ENCODE measurements at places on chromosomes 4 and X. TPM values are rescaled to one million over a fixed set of nuclear protein-coding genes. Genes with fewer than 3 reads are reported as not detected.

DNA sequence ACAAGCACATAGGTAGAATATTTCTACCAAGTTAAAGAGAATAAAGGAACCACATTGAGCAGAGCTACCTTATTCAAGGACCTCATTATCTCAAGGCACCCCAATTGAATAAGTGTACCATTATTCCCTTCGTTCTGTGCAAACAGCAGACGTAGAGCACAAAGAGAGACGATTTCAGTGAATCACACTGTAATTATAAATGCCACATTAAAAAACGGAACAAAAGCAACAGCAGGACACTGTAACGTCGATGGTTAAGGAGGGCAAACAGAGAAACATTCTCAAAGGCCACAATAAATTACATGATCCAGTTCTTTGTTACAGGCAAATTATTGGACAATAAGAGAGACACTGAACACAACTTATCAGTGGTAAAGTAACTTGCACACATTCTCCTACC is 644.1 kb upstream of the TENM3 start:
- no peak for ATAC-seq

GRCh38 chrX:769796-770195 is 139.2 kb downstream of the SHOX start:
- no peak for ATAC-seq

DNA sequence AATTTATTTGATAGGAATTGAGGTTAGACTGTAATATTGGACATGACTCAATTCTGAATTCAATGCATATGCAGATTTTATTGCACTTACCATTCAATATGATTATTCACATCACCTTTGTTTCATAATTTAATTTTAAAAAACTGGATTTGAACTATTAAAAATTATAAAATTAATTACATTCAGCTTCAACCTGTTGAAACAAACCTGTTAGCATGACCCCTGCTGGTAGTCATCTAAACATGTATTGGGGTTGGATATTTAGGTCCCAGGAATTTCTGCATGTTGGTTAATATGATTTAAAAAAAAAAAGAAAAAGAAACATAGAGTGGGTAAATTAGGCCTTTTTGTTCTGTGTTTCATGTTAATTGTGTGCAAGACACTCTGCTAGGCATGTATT is 85.9 kb downstream of the ARSJ start:
- ATAC-seq = no peak

DNA sequence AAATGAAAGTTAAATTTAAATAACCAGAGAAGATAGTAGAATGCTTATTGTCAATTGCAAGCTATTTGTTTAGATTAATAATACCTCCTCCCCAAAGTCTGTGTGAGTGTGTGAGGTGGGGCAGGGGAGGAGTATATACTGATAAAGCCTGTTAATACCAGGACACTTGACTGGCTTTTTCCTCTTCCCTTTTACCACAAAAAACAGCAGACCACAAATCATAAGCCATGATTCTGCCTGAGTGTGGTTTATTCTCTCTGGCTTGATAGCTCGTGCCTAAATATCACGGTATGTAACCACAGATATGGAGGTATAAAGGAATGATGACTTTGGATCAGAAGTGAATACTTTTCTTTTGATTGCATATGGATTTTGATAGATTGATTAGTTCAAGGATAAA is 21.9 kb upstream of the SCRG1 start:
- ATAC-seq = no peak

DNA sequence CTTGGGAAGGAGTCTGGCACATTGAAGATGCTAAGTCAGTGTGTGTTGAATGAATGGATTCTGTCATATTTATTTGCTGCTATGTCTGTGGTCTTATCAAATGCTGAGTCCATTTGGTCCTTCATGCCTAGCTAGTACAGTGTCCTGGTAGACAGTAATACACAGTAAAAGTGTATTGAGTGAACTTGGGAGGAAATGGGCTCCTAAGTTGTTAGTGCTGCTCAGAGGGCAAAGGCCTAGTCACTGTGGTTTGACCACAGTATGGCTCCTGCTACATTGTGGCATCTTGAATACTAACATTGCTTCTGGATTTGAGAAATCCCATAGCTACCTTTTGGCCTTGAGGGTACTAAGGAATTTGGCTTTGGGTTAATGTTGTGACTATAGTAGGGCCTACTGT is 33.9 kb downstream of the MTM1 start:
- ATAC-seq = no peak

- no peak for ATAC-seq
Observed at GRCh38 chrX:22314211-22314610, 41.5 kb downstream of the CBLL2 start.

- no peak for ATAC-seq
Observed at GRCh38 chr4:119678761-119679160, 50.2 kb upstream of the PDE5A start.

GRCh38 chr4:113659127-113659526 is 102.4 kb downstream of the CAMK2D start:
- ATAC-seq = no peak

GRCh38 chr4:3524920-3525319 is 7.3 kb downstream of the LRPAP1 start:
- ATAC-seq = no peak

- ATAC-seq = no peak
Observed at GRCh38 chrX:9856588-9856987, 70.4 kb downstream of the SHROOM2 start.

GRCh38 chrX:38108364-38108763 is 102.0 kb downstream of the SYTL5 start:
- no peak for ATAC-seq

DNA sequence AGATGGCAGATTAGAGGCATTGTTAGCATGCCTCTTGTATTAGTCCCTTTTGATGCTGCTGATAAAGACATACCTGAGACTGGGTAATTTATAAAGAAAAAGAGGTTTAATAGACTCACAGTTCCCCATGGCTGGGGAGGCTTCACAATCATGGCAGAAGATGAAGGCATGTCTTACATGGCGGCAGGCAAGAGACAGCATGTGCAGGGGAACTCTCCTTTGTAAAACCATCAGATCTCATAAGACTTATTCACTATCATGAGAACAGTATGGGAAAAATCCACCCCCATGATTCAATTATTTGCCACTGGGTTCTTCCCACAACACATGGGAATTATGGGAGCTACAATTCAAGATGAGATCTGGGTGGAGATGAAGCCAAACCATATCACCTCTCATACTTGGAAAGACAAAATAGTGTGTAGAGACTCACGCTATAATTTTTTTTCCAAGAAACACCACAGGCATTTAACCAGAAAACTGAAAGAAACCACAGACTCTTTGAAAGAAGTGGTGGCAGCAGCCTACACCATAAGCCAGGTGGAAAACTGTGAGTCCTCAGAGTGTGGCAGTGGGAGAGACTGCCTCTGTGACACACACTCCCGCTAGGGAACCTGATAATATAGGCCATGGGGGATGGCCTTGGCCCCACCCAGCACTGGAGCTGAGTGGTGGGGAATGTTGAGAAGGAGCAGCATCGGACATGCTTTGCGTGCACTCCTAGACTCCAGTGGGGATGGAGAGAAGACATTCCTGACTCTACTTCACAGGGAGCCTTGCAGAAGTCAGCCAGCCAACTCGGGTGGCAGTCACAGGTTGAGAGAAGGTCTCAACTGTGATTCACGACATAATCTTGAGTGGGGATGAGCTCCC is 51.5 kb downstream of the SLC2A9 start:
- ATAC-seq = no peak

GRCh38 chr4:76059750-76060149 is 14.8 kb upstream of the ART3 start:
- ATAC-seq = peak; percentile 63

- ATAC-seq = peak; percentile 44
Observed at GRCh38 chr4:183540410-183541009, 35.7 kb downstream of the ING2 start.

GRCh38 chrX:31337332-31337731 is 265.5 kb upstream of the FTHL17 start:
- no peak for ATAC-seq

- no peak for ATAC-seq
Observed at GRCh38 chrX:34585561-34585960, 71.5 kb downstream of the TMEM47 start.

DNA sequence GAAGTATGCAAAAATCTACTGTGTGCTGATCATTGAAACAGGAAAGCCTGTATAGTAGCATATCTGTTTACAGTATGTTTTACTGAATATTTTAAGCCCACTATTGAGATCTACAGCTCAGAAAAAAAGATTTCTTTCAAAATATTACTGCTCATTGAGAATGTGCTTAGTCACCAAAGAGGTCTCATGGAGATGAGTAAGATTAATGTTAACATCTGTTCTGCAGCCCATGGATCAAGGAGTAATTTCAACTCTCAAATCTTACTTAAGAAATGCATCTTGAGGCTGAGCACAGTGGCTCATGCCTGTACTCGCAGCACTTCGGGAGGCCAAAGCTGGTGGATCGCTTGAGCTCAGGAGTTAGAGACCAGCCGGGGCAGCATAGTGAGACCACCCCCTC is 3.3 kb downstream of the RNF4 start:
- ATAC-seq = no peak

DNA sequence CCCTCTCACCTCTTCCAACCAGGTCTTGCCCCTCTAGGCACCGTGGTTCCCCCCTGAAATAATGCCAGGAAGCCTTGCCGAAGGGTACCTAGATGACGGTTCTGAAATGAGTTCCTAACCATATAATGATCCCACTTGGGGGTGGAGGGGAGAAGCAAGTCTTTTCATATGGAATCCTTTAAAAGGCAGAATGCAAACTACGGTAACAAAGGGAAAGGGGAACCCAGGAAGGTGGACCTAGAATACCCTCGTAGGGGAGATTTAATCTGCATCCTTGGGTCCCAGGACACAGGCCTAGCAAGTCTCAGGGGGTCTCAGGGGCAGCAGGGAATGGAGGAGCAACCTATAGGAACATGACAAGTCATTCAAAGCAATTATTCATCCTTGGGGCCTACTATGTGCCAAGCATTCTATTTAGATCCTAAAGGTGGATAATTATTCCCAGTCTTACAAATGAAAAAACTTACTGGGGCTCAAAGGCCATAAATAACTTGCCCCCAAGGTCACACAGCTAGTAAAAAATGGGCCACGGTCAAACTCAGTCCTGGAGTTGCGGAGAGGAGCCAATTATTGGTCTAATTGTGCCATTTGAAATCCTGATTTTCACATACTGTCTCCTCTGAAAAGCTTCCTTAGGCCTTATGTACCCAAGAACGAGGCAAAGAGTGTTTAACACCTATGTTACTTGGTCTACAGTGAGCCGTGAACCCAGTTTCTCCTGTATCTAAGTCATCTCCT is 8.8 kb downstream of the BCOR start:
- no peak for ATAC-seq

DNA sequence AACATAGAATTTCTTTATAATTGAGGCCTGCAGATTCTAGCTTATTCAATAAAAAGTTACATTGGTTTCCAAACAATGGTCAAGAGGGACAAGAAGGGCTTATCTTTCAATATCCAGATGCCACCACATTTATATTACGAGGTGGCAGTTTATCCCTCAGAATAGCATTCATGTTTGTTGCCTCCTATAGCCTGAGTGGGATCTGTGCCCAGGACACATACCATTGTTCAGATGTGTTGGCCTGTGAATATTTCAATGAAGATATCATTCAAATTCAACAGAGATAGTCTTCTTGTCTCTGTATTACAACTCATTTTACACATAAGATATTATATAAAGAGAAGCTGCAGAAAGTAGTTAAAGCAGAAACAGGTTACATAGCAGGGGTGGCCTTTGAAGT is 20.5 kb downstream of the GLRB start:
- no peak for ATAC-seq

GRCh38 chr4:165319030-165319429 is 8.4 kb upstream of the MSMO1 start:
- no peak for ATAC-seq

DNA sequence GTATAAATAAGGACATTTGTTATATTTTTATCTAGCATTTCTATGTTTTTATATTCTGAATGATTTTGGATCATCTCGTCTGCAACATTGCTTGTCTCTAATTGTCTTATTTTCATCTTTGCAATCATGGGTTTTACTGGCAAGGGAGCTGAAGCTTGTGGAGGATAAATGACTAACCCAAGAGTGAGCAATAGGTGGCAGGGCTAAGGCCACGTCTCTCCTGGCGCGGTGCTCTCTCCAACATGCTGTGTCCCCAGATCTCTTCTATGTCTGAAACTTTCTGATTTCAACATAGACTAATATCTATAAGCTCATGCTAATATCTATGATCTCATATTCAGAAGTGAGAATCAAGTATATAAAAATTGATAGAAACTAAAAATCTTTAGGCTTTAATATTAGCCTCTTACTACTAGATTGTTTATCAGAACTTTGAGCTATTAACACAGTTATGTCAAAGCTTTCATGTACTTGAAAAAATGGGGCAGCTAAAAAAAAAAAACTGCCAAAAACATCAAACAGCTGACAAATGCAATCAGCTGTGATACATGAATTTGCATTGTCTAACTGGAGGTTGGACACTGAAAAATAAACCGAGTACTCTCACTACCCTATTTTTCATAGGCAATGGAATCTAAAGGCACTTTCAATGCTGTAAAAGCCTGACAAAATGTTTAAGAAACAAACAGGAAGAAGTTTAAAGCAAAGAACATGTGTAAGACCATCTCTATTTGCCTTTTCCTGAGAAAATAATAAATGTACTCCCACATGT is 169.2 kb downstream of the TMA16 start:
- ATAC-seq = peak; percentile 48

DNA sequence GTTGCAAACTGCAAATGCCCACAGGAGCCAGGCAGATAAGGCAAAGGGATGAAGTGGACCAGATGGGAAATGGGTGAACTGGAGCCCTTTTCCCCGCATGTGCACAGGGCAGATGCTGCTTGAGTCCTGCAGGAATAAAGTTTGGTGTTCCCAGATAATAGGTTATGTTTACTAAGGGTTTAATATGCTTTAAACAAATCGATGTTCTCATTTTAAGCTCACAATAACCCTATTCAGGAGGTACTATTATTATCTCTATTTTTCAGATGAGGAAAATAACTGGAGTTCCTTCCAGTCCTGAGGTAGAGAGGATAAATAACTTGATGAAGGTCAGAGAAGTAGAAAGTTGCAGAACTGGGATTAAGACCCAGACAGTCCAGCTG is 77.3 kb downstream of the LRRC66 start:
- ATAC-seq = no peak

- ATAC-seq = no peak
Observed at GRCh38 chr4:121714548-121714947, 17.8 kb upstream of the ANXA5 start.

- no peak for ATAC-seq
Observed at GRCh38 chr4:17218786-17219185, 293.1 kb downstream of the QDPR start.

The ARX gene
- total RNA-seq = not detected

The CTAG1A gene
- not detected for total RNA-seq

The GPR34 gene
- 0.40 TPM for total RNA-seq

The ERCC6L gene
- 2.9 TPM for total RNA-seq

The HS3ST1 gene
- 18.7 TPM for total RNA-seq

The ABRAXAS1 gene
- 5.9 TPM for total RNA-seq

The SRPK3 gene
- total RNA-seq = 0.12 TPM

The SAGE1 gene
- not detected for total RNA-seq

The CSN1S1 gene
- not detected for total RNA-seq

The SHROOM4 gene
- total RNA-seq = 1.7 TPM

The DUSP21 gene
- not detected for total RNA-seq
